Islet precursor cell (in vitro differentiated cells): ENCODE measurements at places on chromosomes 1 and 21.

DNA sequence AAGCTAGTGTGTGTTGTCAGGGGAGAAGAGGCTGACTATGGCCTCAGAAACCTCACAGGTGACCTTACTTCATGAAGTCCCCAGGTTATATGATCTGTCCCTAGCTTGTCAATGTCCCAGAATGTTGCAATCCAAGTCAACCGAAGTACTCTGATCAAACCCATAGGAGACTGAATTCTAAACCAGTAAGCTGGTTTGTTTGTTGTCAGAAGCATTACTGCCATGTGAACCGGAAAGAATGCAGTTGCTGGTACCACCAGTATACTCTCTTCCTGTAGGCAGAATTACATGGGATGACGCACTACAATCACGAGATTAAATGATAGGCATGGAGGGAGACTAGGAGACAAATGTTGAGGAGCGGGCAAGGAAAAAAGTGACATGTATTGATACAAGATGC, 26.1 kb upstream of the MAN1A2 start:
- DNase-seq = no peak

- no peak for DNase-seq
Measured at GRCh38 chr1:205067031-205067430, 17.2 kb downstream of the TMEM81 start.

DNA sequence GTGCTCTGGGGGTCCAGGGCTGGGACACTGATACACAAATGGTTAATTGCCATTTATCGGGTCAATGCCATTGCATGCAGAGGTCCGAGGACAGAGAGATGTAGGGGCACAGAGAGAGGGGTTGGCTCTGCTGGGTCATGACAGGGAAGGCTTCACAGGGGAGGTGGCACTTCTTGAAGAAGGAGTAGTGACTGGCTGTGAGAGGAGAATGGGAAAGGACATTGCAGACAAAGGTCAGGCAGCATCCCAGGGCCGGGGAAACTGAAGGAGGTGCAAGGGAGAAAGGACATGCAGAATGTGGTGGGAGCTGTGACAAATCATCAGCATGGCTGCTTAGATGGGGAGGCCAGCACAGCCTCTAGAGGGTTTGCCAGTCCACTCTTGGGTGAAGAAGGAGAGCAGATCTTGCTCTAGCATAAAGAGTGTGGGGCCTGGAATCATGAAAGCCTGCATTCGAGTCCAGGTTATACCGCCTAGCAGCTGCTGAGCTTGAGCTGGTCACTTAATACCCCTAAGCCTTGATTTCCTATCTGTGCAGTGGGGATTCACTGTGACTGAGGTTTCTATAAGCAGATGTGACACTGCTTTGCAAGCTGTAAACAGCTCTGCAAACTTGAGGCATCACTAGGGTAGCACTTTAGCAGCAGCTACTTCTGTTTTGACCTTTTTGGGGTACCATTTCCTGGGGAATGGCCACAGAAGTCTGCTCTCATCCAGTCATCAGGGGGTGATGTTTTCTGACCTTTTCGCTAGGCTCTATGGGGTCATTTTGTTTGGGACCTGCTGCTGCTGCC, 59.2 kb upstream of the EPS8L3 start:
- DNase-seq = peak; percentile 49

DNA sequence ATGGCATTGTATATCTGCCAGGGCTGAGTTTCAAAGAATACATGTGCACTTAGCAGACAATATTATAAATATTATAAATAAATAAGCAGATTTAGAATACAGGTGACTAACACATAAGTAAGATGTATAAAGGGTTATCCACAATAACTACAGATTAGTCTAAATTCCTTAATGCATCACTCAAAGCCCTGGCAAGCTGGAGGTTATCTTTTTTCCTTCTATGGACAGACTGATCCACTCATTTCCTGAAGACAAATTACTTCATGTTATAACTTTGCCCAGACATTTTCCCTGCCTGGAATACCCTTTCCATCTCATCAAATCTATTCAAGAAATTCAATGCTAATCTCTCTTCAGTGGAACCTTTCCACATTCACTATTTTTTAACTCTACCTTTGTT, 38.8 kb downstream of the LUZP1 start:
- DNase-seq = no peak

DNA sequence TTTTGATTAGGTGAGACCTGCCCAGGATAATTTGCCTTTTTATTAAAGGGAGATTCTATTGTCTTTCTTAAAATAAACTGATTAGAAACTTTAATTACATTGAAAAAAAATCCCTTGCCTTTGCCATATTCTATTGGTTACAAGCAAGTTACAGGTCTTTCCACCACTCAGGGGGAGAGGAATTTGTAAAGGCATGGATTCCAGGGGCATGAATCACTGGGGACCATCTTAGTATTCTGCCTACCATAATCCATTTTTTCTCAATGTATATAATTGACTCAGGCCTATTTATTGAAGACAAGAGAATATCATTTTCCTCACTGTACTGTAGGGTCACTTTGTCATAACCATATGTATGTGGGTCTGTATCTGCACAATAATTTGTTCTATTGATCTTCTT, 124.3 kb upstream of the PDE4B start:
- DNase-seq = no peak
